Sigmoid colon (tissue), 7 donors: ENCODE measurements at places on chromosomes 6 and 20. TPM values are rescaled to one million over a fixed set of nuclear protein-coding genes. Genes with fewer than 3 reads are reported as not detected.

The KCNQ5 gene
- polyA plus RNA-seq: not detected

The POM121L2 gene
- not detected for polyA plus RNA-seq

The SIRPB1 gene
- polyA plus RNA-seq: 0.98 TPM

The CYP24A1 gene
- 1.8 TPM for polyA plus RNA-seq

The VIP gene
- 18.8 TPM for polyA plus RNA-seq
